LNCaP clone FGC (cell line): ENCODE measurements at places on chromosomes 1 and 21.
A peak's percentile ranks its signal among the peaks of the same experiment; 100 is the strongest.

DNA sequence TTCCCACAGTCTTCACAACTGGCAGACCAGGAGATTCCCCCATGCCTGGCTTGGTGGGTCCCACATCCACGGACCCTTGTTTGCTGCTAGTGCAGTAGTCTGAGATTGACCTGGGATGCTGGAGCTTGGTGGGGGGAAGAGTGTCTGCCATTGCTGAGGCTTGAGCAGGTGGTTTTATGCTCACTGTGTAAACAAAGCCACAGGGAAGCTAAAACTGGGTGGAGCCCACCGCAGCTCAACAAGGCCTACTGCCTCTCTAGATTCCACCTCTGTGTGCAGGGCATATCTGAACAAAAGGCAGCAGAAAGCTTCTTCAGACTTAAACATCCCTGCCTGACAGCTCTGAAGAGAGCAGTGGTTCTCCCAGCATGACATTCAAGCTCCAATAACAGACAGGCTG lies 177.3 kb upstream of the ETV3 start:
- DNase-seq, result no peak

DNA sequence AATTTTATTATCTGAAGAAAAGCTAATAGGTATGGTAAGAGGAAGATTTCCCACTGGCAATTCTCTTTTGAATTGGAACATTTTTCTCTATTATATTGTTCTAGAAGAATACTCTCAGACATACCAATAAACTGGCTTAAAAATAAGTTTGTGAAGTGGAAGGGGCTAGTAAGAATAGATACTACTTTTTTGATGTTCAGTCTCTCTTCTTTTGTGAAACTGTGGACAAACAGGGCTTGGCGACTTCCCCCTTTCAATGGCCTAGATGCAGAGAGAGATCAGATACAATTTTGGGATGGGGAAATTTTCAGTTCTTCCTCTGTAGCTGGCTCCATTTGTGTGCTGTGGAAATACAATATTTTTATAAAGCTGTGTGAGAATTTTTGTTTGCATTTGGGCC lies 2.5 kb downstream of the PBX1 start:
- DNase-seq, result no peak

GRCh38 chr1:170664828-170665612 lies 1.1 kb downstream of the PRRX1 start:
- no peak for DNase-seq

DNA sequence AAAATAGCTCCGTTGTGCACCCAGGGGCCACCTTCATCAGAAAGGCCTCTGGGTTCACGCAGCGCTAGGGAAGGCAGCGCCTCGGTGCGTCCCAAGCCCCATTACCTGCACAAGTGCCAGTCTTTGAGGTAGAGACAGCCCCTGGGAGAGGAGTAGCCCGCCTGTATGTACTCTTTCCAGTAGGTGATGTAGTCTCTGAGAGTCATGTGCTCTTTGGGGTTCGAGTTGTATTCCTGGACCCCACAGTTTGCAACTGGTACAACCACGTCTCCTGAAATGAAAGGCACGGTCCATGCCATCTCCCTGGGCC lies 601 bp downstream of the JMJD4 start:
- no peak for DNase-seq

GRCh38 chr1:10398734-10399443 lies at the start of gene PGD:
PGD (plus strand) TSS chr1:10399064; CDS start chr1:10399118, 54 bp downstream.
- peak; percentile 96 for DNase-seq
